CD4-positive, alpha-beta T cell (primary cell): ENCODE measurements at places on chromosomes 6 and 20. TPM values are rescaled to one million over a fixed set of nuclear protein-coding genes. Genes with fewer than 3 reads are reported as not detected.

DNA sequence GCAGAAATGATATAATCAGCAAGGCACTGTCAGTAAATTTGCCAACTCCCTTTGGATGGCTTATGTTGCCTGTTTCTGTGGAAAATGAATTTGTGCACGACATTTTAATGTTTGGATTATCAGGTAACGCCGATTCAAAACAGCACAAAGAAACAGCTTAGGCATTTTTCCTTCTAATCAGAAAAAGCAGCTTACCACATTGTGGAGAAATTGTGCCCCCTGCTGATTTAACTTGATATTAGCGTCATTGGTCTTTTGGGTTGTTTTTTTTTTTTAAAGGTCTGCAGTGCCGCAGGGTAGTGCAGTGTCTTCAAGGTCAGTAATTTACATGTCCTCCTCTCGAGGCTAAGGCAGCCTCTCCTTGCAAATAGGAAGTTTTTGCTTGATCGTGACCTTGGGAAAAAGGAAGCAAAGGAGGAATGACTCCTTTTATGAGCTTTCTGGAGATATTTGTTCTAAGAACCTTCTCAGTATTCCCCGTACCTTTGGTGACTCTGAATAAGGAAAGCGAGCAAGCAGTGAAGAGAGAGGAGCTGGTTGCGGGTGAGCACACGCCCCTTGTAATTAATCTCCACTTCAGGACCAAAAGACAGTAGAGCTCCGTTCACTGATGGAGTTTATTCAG lies 79.1 kb downstream of the ELOVL4 start:
- H3K4me1 ChIP-seq: peaks cover 9% of the 10 kb centered on the region
- no peak for DNase-seq
- H3K27me3 ChIP-seq: no peaks in the 10 kb centered on the region
- H3K36me3 ChIP-seq: no peaks in the 10 kb centered on the region
- H3K4me3 ChIP-seq: no peak overlapping the region

GTSF1L gene
- not detected for total RNA-seq

TNNC2 gene
- 1.2 TPM for total RNA-seq

DNA sequence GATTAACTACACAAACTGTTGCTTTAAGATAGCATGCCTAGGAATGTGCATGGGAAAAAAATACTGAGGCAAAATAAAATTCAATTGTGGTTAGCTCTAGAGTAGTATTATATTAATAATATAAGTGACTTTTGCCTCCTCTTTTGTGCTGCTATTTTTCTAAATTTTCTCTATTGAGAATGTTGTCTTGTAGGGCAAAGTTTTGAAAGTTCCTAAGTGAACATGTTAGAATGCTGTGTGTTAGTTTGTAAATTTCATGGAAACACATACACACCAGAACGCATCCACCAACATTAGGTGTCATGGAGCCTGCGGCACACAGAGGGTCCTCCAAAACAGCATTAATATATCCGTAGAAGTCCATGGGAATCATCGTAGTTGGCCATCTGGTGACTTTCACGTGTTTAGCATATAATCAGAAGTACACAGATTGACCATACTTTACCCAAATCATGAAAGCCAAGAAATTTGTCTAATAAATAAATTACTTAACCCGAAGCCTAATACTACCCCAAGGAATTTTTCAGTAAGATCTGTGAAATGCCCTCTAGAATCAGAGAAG lies 25.6 kb downstream of the ARHGAP18 start:
- no peak overlapping the region for H3K27ac ChIP-seq
- no peak for DNase-seq
- H3K4me3 ChIP-seq: no peak overlapping the region
- H3K36me3 ChIP-seq: no peaks in the 10 kb centered on the region
- no peaks in the 10 kb centered on the region for H3K27me3 ChIP-seq

DNA sequence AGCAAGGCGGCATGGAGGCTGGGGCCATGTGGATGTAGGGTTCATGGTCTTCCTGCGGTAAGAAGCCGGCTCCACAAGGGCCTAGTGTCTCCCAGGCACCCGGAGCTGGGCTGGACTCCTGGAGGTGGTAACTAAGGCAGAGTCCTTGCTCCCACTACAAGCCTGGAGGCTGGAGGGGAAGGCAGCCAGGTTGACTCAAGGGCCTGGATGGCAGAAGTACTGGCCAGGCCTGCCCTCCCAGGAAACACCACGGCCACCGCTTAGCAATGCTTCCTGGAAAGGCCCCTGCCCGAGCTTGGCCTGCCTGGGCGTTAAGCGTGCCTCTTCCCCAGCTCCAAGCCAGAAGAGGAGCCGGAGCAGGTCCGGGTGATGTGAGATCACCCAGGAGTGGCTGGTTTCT lies 182.0 kb downstream of the ZDHHC14 start:
- H3K4me1 ChIP-seq: peaks cover 29% of the 10 kb centered on the region
- no peak overlapping the region for H3K4me3 ChIP-seq
- no peaks in the 10 kb centered on the region for H3K36me3 ChIP-seq

IL20RA gene
- not detected for total RNA-seq

C20orf204 gene
- total RNA-seq: 6.4 TPM

DNA sequence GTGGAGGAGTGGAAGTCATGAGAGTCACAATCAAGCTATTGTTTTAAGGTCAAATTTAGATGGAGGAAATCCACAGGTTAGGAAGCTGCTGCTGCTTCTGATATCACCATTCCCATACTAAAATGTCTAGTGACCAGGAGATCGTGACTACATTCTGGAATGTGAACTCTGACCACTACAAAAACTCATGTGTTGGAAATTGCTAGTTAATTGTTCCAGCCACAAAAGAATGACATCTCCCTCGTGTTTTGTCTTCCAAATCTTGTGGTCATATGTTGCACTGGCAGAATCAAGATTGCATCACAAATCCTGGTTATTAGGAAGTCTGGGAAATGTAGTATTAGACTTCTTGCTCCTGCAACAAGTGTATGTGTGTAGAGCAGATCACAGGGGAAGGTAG lies 441.9 kb downstream of the CD109 start:
- no peaks in the 10 kb centered on the region for H3K27me3 ChIP-seq
- no peak overlapping the region for H3K27ac ChIP-seq
- H3K4me1 ChIP-seq: no peaks in the 10 kb centered on the region
- no peaks in the 10 kb centered on the region for H3K36me3 ChIP-seq
- no peak overlapping the region for H3K4me3 ChIP-seq

DNA sequence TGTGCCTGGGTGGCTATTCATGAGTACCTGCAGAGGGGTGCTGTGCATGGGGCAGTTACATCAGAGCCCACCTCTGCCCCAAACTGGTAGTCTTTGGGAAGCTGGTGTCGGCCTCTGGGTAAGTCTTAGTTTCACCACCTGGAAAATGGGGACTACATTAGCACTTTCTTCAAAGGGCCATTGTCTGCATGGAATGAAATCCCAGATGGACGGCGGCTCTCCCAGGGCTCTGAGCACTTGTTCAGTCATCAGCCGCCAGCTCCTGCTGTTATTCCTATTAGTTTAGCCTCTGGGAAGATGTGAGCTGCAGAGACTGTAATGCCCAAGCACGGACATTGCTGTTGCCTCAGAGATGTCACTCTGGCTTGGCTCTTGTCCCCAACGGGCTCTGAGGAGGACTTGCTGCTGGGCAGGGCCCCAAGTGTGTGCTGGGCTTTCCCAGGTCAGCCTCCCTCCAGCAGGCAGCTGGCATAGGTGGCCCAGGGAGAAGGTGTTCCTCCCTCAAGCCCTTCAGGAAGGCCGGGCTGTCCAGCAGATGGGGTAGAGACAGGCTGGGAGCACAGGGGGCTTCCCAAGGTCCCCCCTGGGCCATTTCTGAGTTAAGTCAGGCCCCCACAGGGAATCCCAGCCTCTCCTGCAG lies 268.3 kb downstream of the TFAP2C start:
- H3K27ac ChIP-seq: no peak overlapping the region
- H3K4me3 ChIP-seq: no peak overlapping the region

TMEM200A gene
- 0.34 TPM for total RNA-seq

IFT52 gene
- total RNA-seq: 15.5 TPM

KHDC1 gene
- total RNA-seq: 1.2 TPM

DNA sequence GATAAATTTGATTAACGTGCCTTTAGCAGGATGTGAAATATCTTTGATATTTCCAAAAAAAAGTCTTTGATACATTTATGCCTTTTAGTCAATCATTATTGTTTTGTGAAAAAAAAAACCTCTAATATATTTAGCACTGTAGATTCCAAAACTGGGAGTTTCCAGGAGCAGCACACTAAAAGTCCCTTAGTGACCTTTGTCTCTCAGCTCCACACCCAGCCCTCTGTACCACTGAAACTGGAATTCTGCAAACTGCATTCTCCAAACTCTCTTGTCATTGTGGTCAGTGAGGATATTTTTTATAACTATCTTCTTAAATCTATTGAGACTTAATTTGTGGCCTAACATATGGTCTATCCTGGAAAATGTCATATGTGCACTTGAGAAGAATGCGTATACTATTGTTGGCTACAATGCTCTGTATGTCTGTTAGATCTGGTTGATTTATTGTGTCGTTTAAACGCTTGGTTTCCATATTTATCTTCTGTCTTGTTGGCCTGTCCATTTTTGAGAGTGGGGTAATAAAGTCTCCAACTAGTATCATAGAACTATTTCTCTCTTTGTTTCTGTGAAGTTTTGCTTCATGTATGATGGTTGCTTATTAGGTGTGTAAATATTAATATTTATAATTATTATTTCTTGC lies 73.2 kb upstream of the CNKSR3 start:
- DNase-seq: no peak
- no peaks in the 10 kb centered on the region for H3K4me1 ChIP-seq
- no peak overlapping the region for H3K4me3 ChIP-seq
- H3K27ac ChIP-seq: no peak overlapping the region
- no peaks in the 10 kb centered on the region for H3K27me3 ChIP-seq

CYP39A1 gene
- total RNA-seq: not detected

- no peaks in the 10 kb centered on the region for H3K4me1 ChIP-seq
- no peak overlapping the region for H3K4me3 ChIP-seq
- no peaks in the 10 kb centered on the region for H3K36me3 ChIP-seq
Measured at GRCh38 chr6:169093066-169093723, 160.5 kb downstream of the THBS2 start.

NEU1 gene
- total RNA-seq: 21.1 TPM

MCCD1 gene
- total RNA-seq: not detected
